ENCODE measurements at places on chromosomes 4 and X.

GRCh38 chrX:123797543-123798447 lies 62.1 kb upstream of the XIAP start:
- DNase-seq = no peak

- no peak for DNase-seq
These were observed 541.8 kb upstream of the SMIM31 start for GRCh38 chr4:164212134-164212533.

GRCh38 chrX:23937100-23937499 lies 29.3 kb downstream of the CXorf58 start:
- no peak for DNase-seq

- no peak for DNase-seq
These were observed 233.6 kb upstream of the RPS6KA3 start for GRCh38 chrX:20500171-20500865.

- DNase-seq = no peak
These were observed 30.9 kb downstream of the SH3TC1 start for GRCh38 chr4:8230033-8230432.

- DNase-seq = no peak
These were observed 56.6 kb upstream of the LHFPL1 start for GRCh38 chrX:112736310-112736709.

GRCh38 chr4:91288702-91289311 lies 1015.0 kb upstream of the GRID2 start:
- DNase-seq = no peak

DNA sequence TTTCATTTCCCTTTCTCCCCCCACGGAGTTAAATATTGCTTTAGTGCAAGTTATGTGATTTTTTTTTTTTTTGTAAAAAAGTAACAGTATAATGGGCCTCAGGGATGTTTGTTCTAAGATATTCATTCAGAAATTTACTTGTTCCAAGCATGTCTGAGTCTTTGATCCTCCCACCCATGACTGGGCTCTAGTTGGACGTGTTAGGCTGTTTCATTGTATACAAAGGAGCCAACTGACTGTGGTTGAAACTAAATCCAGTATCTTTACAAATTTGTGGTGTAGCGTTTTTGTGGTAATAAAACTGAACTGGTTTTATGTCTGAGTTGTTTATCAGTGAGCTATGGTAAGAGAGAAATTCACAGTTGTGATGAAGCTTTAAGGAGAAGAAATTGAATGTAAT lies 74.1 kb downstream of the DOCK11 start:
- no peak for DNase-seq

DNA sequence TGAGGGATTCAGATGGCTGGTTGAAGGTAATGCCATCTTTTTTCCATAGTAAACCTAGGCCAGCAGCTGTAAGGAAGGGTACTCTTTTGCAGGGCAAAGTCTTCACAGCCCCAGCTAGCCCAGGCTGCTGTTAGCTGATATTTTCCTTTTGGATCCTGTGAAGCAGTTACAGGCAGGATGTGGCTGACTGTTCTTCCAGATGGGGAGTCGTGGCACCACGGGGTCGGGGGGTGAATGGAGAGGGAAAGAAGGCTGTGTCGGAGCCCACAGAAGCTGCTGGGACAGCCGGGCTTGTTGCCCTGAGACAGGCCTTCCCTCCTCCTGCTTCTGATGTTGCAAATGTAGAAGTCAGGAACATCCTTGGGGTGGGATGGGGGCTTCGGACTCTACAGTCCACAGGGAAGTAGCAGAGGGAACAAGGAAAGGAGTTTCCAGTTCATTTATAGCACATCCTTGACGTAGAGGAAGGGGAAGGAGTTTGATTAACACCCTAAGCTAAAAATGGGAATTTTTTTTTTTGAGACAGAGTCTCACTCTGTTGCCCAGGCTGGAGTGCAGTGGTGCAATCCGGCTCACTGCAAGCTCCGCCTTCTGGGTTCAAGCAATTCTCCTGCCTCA lies 64.6 kb upstream of the TMEM150C start:
- DNase-seq = no peak

- peak; percentile 19 for DNase-seq
These were observed 11.6 kb downstream of the ARHGAP24 start for GRCh38 chr4:85486425-85487086.

GRCh38 chr4:37453999-37454800 lies 209.7 kb downstream of the NWD2 start:
- DNase-seq = no peak

GRCh38 chr4:127686658-127687057 lies 43.5 kb upstream of the SLC25A31 start:
- no peak for DNase-seq

GRCh38 chrX:53681661-53682060 lies 4.9 kb downstream of the HUWE1 start:
- no peak for DNase-seq

DNA sequence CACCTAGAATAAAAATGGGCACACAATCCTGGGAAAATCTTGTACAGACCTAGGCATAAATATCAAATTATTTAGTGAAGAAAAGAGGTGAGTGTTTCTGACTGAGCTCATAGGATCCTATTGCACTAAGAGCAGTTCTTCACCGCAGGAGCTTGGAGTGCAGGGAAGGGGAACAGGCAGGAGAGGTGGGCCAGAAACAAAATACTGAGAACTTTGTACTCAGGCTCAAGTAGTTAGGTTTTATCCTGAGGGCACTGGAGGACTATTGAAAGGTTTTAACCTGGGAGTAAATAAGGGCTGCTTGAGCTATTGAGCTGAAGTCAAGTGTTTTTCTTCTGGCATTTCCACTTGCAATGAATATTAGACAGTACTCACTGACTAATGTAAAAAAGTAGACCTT lies 12.2 kb downstream of the EPHA5 start:
- peak; percentile 17 for DNase-seq

DNA sequence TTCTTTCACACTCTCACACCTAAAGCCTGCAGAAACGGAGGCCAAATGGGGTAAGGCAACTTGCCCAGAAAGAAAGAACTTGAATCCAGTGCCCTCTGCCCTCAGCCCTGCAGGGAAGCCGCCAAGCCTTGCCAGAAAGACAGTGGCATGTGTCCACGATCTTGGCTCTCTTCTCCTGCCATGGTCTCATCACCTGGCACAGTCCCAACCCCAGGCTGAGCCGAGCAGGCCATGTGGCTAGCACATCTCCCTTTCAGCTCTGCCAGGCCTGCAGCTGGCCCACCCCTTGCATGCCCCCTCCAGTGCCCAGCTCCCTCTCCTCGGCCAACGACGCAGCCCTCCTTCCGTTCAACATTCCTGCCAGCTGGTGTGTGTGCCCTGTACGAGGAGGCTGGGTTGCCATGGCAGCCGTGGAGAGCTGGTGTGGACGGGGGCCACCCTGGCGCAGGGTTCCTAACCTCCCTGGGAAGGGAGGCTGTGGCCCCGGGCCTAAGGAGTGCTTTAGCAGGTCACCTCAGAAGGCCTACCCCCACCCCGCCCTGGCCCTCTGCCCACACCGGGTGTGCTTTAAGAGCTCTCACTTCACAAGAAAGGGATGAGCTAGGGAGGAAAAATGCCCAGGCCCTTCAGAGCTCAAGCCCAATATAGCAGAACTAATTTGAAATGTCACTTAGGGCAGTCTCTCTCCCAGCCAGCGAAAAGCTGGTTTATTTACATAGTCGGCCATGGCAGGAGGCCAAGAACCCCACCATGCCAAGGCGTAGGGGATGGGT lies 73.0 kb upstream of the PJA1 start:
- DNase-seq = peak; percentile 84
